ENCODE measurements at places on chromosomes 4 and X.

- DNase-seq: no peak
These were observed 29.2 kb upstream of the ZNF81 start for GRCh38 chrX:47807548-47807947.

DNA sequence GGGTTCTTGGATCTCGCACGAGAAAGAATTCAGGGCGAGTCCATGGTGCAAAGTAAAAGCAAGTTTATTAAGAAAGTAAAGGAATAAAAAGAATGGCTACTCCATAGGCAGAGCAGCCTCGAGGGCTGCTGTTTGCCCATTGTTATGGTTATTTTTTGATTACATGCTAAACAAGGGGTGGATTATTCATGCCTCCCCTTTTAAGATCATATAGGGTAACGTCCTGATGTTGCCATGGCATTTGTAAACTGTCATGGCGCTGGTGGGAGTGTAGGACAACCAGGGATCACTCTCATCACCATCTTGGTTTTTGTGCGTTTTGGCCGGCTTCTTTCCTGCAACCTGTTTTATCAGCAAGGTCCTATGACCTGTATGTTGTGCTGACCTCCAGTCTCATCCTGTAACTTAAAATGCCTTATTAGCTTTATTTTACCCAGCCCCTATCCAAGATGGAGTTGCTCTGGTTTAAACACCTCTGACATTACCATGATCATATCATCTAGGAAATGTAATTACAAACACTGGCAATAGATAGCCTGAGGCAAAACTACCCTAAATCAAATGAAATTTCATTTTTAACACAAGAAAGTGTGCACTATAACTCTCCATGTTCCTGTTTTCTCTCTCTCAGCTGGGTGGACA is 94.3 kb upstream of the ATXN3L start:
- DNase-seq: no peak

GRCh38 chrX:31421441-31421840 is 349.6 kb upstream of the FTHL17 start:
- no peak for DNase-seq

- peak; percentile 87 for DNase-seq
These were observed at the start of gene STK32B for GRCh38 chr4:5051278-5052203. Gene STK32B (plus strand): TSS chr4:5051480.

DNA sequence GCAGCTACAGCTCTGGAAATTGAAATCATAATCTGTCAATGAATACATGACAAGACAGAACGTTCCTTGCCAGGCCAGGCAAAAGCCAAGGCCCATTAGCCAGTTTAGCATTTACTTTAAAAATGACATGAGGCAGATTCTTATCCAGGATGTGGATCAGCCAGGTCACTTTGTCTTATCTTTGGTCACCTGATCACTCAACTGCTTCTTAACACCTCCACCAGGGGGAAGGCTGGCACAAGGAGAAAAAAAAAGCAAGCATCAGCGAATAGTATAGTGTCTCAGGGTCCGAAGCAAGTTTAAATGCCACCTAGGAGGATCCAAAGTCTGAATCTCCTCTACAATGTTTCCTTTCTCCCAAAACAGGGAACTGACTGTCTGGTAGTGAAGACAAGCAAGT is 18.8 kb downstream of the ATP1B4 start:
- DNase-seq: no peak

Data from AG08396 (cell line).